Activated T-helper 2 cell treated with anti-CD3 and anti-CD28 coated beads, Interferon-gamma antibody, Interleukin-2, Interleukin-4, amounts not matched to agents 10 μg/mL and 5 μg/mL and 100 μg/mL, durations not matched to agents 14 hours and 24 hours and 36 hours (primary cell): ENCODE measurements at places on chromosomes 5 and 9.

DNA sequence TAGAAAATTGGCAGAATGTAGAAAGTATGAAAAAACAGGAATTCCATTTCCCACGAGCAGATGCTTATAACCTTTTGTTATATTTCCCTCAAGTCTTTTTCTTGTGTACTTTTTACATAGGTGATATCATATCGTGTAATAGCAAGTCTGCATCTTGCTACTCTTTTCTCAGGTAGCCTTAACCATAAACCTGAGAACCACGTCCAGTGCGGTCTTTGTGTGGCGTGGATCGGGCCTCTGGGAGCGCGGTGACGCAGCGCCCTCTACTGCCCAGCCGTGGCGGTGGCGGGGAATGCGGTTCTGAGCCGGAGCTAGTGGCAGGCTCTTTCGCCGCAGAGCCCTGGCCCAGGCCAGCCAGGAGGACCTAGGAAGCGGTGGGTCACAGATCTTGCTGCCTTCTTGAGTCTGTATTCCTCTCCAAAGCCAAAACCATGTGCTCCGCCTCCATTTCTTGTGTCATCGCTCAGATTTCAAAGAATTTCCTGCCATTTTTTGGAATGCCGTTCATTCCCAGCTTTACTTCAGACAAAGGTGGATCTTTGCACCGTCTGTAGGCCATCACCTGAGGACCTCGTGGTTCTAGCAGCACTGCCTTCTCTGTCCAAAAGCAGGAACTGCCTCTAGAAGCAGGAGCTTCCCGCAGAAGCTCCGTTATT is 71.9 kb downstream of the MVB12B start:
- peak; percentile 65 for DNase-seq

- peak; percentile 49 for DNase-seq
These were observed 11.9 kb downstream of the GLIPR2 start for GRCh38 chr9:36148311-36149051.

DNA sequence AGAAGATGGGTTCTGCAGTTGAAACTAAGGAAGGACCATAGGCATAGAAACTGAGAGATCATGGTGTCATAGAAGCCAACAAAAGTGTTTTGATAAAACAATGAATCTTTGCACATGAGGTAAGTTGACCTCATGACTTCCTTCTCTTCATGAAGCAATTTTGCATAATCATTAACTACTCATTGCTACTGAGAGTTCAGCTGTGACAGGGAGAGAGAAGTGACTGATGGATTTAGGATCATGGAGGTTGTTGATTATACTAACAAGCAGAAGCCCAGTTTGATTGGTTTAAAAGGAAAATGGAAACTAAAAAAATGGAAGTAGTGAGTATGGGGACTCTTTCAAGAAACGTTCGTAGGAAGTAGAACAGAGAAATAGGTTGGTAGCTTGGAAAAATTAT is 51.2 kb downstream of the PARP8 start:
- DNase-seq: no peak

- DNase-seq: no peak
These were observed 661.6 kb upstream of the C9orf72 start for GRCh38 chr9:28234894-28235277.

DNA sequence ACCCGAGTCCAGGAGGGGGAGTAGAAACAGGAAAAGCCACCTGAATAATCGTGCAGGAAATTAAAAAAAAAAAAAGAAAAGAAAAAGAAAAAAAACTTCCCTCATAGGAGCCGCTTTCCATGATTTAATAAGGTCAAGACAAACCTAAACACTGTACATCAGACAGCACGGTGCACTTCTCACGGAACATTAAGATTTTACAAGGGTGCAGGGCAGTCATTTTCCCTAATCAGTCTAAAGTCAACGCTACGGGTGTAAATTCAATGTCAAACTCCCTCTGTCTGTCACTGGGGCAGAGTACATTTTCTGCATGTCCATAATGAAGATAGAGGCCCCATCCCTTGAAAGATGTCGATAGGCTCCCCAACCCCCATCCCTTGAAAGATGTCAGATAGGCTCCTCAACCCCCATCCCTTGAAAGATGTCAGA is 139.7 kb downstream of the TSSK1B start:
- no peak for DNase-seq

GRCh38 chr5:175436359-175436758 is 7.6 kb downstream of the DRD1 start:
- DNase-seq: no peak

- no peak for DNase-seq
These were observed 23.2 kb downstream of the GAPVD1 start for GRCh38 chr9:125284855-125285254.

DNA sequence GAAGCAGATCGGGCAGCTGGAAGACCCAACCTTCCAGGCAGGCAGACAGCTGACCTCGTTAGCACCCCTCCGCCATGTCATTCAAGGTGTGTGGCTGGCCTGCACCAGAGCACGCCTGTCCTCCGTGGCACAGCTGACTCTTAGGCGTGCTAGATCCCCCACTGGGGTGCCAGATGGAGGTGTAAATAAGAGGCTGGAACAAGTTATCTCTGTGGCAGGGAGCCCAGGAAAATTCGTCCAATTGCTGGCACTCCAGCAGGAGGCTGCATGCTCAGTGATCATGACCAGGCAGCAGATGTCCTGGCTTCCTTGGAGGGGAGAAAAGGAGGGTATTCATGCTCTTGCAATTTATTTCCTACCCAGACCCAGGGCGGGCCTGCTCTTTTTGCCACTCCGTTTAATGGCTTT is 7.8 kb upstream of the ALDOB start:
- DNase-seq: no peak

DNA sequence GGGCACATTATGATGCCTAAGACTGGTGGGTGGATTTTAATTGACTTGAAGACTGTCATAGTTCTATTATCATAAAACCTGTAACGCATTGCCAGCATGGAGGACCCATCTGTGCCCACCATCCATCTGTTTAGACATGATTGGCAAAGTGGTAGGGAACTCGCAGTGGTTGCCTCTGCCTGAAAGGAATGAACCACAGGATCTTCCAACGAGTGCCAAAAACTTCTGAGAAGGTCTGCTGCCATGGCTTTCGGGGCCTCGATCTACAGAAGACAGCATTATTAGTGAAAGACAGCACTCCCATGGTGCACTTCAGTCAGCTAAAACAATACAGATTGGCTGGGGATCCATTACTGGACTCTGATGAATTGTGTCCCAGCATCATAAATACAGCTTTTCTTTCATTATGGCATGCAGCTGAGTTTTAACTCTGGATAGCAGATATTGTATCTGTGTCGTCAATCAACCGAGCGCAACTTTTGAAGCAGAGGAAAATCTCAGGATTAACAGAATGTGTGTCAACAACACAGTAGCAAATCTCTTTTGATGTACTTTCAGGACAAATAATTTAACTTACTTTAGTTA is 74.3 kb downstream of the ZDHHC21 start:
- no peak for DNase-seq

- DNase-seq: no peak
These were observed 48.9 kb upstream of the RNF130 start for GRCh38 chr5:180120237-180121101.

DNA sequence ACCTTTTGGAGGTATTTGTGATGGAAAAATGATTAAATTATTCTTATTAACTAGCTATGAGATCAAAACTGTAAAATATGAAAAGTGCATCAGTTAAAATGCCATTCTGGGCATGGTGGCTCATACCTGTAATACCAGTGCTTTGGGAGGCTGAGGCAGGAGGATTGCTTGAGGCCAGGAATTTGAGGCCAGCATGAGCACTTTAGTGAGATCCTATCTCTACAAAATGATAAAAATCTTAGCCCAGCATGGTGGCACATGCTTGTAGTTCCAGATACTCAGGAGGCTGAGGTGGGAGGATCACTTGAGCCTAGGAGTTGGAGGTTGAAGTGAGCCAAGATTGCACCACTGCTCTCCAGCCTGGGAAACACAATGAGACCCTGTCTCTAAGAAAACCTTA is 252.5 kb upstream of the SEMA6A start:
- no peak for DNase-seq

DNA sequence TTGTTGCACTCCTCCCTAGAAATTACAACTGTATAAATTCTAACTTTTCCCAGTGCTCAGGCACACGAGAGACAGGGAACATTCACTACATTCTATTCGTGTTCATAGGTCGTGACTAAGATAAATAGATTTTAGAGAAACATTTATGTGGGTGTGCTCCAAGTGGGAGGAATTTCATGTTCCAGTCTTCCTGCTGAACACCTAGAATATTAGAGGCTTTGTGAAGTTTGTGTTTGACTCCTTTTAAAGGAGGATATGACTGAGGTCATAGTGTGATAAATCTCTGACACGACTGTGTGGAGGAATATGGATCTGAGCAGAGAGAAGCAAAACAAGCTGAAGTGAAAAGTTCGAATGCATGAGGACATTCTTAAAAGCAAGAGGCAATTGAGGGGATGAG is 355.3 kb downstream of the ZSWIM6 start:
- no peak for DNase-seq

GRCh38 chr5:126461838-126462237 is 38.6 kb downstream of the GRAMD2B start:
- DNase-seq: no peak

DNA sequence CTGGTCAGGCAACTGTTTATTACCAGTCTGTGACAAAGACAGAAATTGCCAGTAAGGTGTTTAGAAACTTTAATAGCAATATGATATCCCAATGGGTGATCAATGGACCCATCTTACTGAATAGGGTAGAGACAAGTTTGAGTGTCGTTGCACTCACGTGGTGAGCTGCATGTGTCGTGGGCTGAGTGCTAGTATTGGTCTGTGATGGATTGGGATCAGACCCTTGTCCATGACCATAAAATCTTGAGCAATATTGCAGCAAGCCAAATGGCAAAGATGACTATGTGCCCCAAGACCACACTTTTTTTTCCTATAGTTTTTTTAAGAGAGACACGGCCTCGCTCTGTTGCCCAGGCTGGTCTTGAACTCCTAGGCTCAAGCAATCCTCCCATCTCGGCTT is 114.5 kb downstream of the PALM2AKAP2 start:
- no peak for DNase-seq

GRCh38 chr5:125140855-125141254 is 394.4 kb upstream of the ZNF608 start:
- DNase-seq: no peak

DNA sequence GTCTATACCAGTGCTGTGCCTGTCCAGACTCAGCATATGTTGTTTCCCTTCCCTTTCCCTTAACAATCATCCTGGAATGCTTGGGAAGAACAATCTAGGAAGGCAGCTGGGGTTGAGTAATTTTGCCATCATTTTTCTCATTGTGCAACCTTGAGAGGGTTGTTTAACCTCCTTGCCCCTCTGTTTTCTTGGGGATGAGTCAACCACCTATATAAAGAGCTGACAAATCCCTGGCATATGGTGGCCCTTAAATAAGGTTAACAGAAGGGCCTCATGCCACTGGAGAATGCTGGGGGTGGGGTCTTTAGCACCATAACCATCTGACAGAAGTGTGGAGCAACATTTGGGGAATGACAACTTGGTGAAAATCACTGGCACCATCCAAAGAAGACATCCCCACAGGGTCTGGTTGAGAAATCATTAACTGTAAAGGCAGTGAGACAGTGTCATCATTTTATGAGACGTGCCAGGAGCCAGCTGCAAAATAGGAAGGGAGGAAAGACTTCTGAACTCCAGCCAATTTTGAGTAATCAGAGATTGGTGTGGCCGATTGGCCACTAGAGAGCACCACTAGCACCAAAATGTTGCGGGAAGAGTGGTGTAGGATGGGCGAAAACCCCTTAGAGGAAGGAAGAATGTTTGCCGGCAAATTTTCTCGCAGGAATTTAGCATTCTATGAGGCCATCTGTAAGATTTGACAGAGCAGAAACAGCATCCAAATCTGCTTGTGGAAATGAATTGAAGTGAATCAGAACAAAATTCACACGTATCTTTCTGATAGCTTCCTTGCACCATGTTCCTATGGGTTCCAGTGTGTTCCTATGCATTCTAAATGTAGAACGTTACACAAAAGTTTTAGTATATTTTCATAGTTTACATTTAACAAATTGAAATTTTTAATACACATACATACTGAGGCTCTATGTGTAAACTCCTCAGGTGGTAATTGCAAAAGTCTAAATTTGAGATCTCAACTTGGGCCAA is 113.8 kb downstream of the MSX2 start:
- DNase-seq: no peak

DNA sequence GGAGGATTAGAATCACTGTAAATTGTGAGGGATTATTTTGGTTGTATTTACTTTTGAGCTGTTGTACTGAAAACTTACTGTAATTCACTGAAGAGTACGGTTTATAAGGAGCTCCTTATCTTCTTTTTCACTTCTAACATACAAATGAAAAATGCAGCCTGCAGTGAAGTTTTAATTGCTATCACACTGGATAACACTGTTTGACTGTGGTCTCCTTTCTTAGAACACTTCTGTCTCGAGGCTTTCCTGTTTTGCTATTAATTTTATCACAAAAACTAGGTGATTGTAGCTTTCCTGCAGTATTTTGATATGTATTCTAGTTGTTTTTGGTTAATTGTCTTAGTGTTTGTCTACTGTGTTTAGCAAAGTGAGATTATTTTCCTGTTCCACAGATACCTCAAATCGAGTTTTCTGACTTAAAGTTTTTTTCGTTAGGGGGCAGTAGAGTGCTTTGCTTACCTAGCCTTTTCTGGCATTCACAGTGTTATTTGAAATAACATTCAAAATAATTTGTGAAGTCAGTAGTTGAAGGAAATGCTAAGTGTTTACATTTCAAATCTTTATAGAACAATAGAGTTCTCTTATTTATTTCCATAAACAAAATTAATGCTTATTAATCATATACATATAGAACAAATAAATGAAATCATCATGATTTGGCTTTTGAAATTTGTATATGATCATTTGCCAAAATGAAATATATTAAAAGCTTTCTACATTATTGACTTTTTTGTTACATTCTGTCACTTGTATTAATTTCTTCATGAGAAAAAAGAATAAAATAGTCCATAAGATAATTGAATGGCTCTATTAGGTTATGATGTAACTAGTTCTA is 52.9 kb downstream of the COMMD10 start:
- no peak for DNase-seq

GRCh38 chr5:33801292-33801691 is 90.5 kb downstream of the ADAMTS12 start:
- DNase-seq: no peak

DNA sequence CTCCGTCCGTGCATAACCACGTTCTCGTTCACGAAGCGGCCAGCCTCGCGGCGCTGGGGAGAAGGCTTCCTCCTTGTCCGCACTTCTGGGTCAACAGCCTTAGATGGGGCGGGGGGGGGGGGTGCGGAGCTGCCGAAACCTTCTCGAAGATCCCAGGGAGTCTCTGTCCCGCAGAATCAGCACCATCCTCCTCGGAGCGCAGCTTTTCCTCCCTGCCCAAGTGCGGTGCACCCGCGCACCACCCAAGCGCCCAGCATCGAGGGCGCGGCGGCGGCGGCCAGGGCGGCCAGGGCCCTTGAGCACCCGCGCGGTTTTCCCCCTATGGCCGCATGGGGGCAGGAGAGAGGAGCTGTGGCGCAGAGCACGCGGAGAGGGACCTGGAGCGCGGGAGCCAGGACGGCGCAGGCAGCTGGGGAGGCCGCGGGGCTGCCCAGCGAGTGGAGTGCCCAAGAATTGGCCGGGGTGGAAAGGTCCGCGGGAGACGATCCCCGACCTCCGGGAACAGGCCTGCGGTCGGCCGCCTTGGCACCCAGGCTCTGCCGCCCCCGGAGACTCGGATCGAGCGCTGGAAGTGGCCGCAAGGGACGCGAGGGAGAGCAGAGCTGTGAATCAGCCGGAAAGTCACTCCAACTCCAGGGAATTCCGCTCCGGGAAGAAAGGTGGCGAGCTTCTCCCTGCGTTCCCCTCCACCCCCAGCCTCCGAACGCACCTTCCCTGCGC is 43.1 kb downstream of the TMEM174 start:
- peak; percentile 28 for DNase-seq

GRCh38 chr5:556909-557441 is 32.7 kb upstream of the SLC9A3 start:
- no peak for DNase-seq

- no peak for DNase-seq
These were observed 138.4 kb upstream of the KIF2A start for GRCh38 chr5:62167561-62168057.
